A549 treated with Hydrocortisone at 1 μM for 4 hours (cell line): ENCODE measurements at places on chromosomes 1 and 21. TPM values are rescaled to one million over a fixed set of nuclear protein-coding genes. Genes with fewer than 3 reads are reported as not detected.

Gene NGF
- 0.61 to 1.3 TPM (median 0.92 TPM) in 5 replicates for total RNA-seq

Gene S100A9
- 0.46 to 1.2 TPM (median 0.75 TPM) in 4 of 5 replicates, not detected in the other for total RNA-seq

Gene RGSL1
- total RNA-seq = not detected in 5 replicates

Gene APCS
- not detected in 5 replicates for total RNA-seq

Gene TNNT2
- total RNA-seq = 0.24 to 0.38 TPM (median 0.36 TPM) in 3 of 5 replicates, not detected in the others

Gene OR6K3
- total RNA-seq = not detected in 5 replicates

Gene S100A3
- total RNA-seq = 107 to 126 TPM (median 115 TPM) in 5 replicates

Gene RABGAP1L
- total RNA-seq = 4.3 to 7.0 TPM (median 5.1 TPM) in 5 replicates

Gene AADACL3
- not detected in 5 replicates for total RNA-seq

Gene TINAGL1
- total RNA-seq = 0.32 to 0.71 TPM (median 0.38 TPM) in 5 replicates

Gene NES
- 1.0 to 1.5 TPM (median 1.2 TPM) in 5 replicates for total RNA-seq

Gene CHIA
- total RNA-seq = not detected in 5 replicates

Gene GJA8
- not detected in 5 replicates for total RNA-seq

Gene OR2T5
- not detected in 5 replicates for total RNA-seq
